ENCODE measurements at places on chromosomes 6 and 20.

DNA sequence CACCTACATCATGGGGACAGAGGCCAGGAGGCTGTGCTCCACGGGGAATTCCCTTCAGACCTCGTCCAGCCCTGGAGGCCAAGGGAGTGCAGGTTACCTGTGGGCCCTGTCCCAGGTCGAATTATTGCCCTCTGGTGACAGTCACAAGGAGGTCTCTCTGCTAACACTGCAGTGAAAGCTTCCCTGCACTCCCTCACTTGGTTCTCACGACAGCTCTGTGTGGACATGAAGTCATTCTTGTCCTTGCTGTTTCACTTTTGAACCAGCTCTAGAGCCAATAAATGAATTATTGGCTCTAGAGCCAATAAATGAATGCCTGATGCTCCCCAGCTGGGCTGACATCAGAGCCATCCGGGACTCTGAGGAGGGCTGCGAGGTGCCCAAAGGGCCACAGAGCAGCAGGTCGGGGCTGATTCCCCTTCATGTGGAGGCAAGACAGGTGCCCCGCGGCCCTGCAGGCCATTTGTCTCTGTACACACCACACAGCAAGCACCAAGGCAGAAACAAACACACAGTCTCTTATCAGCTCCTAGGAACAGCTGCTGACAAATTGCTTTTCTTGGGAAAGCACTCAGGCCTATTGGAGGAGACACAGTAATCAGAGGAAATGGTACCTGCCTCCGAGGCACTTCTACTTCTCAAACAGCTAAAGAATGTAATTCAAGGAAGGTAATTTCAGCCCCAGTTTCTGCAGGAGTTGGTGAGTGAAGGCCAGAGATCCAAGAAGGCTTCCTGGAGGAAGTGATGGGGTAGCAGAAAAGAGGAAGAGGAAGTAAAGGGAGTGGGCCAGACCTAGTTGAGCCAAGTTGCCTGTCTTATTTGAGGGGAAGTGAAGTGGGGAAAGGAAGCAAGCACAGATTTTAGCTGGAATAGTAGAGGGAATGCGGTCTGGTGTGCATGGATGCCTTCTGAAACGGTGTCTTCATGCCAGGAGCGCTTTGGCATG, 27.5 kb upstream of the TBXT start:
- DNase-seq = no peak

- no peak for DNase-seq
These were observed 13.2 kb downstream of the STX7 start for GRCh38 chr6:132499757-132500156.

- no peak for DNase-seq
These were observed 49.2 kb downstream of the EIF2S2 start for GRCh38 chr20:34062570-34063482.

DNA sequence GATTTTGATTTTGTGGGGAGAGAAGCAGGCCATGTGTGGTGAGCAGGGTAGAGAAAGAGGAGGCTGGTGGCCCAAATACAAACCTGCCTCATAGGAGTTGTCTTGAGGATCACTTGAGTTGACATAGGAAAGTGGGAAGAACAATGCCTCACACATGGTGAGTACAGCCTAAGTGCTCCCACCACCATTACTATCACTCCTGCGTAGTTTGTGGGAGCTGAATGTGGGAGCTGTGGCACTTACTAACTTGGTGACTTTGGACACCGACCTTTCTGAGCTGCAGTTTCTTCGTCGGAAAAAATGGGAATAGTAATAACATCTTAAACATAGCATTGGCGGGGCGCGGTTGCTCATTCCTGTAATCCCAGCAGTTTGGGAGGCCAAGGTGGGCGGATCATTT, 25.5 kb upstream of the SERINC3 start:
- no peak for DNase-seq

DNA sequence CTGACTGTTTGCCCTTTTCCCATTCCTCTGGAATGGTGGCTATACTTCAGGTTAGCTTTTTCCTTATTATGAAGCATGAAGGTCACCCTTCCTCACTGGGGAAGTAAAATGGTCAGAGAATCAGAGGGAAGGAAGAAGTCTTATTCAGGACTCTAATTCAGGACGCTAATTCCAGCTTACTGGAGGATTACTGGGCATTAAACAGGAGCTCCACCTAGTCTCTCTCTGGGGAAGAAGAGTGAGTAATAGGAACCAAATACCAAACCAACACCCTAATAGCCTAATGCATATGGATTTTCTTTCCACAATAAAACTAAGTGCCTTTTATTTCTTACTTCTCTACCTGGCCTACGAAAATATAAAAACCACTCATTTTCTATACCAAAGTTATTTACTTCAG, 10.1 kb downstream of the CRISP1 start:
- DNase-seq = no peak

DNA sequence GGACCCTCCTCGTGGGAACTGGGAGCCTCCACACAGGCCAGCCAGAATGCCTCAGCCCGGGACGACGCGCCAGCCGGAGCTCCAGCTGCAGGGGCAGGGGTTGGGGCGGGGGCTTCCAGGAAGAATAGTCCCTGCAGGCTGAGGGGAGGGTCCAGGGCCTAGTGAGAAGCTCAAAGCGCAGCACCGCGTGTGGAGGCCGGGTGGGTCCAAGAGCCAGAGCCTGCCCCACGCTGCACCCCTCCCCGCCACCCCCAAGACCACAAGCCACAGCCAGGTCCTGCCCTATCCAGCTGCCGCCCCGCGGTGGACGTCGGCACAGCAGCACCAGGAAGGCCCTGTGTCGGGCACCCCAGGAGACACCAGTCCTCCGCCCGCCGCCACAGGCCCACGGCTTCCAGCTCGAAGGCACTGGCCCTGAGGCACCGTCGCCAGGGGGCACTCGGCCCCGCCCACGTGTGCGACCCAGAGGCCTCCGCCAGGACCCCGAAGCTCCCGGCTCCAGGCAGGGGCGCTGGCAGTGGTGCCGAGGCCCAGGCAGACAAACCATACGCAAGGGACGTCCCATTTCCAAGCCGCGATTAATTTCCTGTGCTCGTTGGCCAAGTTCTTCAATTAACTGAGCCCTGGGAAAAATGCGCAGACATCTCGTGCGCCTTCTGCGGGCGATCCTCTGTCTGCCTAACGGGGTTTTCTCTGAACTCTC, 19.5 kb downstream of the KCNQ2 start:
- no peak for DNase-seq

DNA sequence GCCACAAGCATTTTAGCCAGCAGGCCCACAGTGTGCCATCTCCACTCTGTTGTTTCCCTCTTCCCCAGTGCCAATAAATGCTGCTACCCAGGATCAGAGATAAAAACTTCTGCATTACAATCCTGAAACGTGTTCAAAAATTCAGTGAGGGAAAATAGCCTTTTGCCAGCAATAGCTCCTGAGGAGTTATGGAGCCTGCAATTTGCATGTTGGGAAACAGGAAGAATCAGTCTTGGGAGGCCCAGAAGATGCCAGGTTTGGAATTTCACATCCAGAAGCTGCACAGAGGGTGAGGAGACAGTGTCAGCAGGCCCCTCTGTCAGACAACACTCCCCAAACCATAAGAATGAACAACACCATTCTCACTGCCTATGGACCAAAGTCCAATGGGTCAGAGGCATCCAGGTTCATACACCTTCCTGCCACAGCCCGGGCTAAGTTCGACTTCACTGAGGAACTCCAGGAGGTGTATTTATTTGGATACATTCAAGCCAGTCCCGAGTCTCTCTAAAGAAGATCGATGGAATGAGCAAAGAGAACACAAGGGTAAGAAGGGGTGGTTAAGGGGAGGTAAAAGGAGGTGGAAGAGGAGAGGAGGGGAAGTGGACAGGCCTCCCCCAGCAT, 20.8 kb downstream of the RRBP1 start:
- no peak for DNase-seq

DNA sequence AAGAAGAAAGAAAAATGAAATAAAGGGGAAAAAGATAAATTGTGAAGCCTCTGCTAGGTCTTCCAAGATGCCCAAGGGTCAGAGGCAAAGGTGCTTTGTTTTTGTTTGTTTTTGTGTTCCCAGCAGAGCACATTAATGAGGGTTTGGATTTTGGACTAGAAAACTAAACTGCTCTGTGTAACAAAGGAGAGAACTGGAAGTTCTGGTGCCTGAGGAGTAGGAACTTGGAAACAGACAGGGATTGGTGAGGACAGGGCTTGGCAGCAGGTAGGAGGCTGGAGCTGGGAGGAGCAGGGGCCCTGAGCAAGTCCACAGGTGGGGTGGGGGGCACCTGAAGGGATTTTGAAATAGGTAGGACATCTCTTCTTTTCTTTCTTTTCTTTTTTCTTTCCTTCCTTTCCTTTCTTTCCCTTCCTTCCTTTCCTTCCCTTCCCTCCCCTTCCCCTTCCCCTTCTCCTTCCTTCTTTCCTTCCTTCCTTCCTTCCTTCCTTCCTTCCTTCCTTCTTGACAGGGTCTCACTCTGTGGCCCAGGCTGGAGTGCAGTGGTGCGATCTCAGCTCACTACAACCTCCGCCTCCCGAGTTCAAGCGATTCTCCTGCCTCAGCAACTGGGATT, 15.3 kb upstream of the ABRACL start:
- no peak for DNase-seq

- no peak for DNase-seq
These were observed 39.6 kb upstream of the CD93 start for GRCh38 chr20:23125625-23126191.

GRCh38 chr6:107557698-107558097, 67.8 kb downstream of the SOBP start:
- DNase-seq = no peak

- DNase-seq = no peak
These were observed 109.8 kb upstream of the MAN1A1 start for GRCh38 chr6:119459207-119459974.

DNA sequence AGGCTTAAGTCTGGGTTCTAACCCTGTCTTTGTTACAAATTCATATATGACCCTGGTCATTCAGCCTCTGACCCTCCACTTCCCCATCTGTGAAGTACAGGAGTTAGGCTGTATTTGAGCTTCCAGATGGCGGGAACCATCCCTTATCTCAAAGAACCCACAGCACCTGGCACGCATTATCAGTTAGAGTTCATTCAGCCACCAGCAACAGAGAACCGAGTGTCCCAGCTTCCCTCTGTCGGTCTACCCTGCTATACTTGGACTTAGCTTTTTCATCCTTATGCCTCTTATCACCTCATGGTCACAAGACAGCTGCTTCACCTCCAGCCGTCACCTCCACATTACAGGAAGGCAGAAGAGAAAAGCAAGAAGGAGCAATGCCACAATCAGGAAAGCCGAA, 147.8 kb downstream of the EYA2 start:
- DNase-seq = no peak

- DNase-seq = no peak
These were observed 7.2 kb downstream of the BHLHE23 start for GRCh38 chr20:62999580-62999979.

GRCh38 chr6:168226061-168226752, 93.4 kb downstream of the DACT2 start:
- no peak for DNase-seq

DNA sequence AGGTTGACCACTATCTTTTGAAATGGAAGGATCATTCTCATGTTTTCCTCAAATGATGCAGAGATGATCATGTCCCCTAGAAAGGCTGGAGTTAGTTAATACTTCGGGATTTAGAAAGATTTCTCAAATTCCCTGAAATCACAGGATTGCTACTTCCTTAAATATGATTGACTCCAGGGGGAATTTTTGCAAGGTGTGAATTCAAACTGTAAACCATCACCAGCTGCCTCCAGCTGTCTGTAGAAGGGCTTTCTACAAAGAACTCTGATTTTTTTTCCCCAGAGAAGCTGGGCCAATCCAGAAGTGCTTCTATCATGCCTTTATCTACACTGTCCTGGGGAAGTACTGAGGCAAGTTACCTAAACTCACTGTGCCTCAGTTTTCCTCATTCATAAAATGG, 114.5 kb downstream of the EDN1 start:
- DNase-seq = no peak

DNA sequence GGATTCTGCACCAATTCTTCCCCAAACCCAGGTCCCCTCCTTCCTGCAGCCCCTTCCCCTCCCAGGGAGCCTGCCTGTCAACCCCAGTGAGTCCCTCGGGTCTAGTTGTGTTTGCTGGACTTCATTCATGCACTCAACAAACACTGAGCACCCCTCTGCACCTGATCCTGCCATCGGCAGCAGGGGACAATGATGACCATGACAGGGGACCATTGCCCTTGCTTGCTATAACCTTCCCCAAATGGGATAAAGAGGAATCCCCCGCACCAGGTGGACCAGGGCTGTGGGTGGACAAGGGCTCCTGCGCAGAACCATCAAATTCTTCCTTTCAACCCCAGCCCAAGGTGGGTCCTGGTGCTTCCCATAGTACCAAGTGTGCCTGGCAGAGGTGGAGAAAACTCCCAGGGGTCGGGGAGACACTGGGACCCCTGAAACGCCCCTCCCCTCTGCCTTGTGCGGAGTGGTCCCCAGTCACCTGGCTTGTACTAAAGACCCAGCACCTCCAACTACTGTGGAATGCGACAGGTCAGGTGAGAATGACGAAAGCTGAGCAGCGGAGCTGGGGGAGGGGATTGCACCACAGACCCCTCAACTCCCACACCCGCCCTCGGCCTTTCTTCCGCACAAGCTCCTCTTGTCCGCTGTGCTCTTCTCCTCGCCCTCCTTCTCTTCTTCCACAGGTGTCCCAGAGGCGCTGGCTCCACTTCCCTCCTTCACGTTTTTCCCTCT, 119.9 kb upstream of the ZNF217 start:
- DNase-seq = no peak

DNA sequence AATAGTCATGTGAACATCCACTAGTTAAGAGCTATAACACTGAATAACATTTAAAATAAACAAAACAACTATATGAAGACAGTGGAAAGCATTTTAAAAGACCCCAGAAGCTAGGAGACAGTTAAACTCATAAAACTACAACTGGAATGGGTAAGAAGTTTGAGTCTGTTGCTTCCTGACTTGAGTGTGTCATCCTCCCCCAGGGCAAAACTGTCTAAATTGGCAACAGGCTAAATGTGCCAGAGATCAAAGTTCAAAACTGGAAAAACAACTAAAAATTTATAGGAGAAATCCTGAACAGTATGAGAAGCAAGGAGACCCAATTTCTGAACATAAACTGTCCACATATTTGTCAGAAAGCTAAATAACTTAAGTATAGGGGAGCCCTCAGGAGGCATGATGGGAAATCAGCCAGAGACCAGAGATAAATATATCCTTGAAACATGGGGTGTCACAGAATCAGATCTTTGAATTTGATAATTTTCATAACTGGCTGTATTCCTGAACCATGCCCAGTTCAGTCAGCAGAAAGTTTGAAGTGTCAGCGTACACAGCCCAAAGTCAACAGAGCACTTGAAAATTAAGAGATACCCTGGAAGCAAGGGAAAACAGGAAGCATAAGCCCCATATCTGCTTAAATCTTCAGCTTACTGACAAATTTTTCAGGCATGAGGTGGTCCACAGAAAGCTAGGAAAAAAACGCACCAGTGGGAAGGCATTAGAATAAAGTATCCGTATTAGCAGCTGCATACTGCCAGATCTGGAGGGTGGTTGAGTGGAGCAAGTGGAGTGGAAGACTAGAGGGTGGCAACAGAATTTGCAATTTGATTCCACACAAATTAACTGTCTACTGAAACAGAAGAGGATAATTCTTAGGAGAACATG, 516.1 kb upstream of the MAN1A1 start:
- DNase-seq = no peak
